Trophoblast cell (in vitro differentiated cells and primary cell): ENCODE measurements at places on chromosomes 16 and 17.

- H3K27me3 ChIP-seq: peaks cover 8% of the 10 kb centered on the region
- H3K4me3 ChIP-seq: no peak overlapping the region
- no peaks in the 10 kb centered on the region for H3K36me3 ChIP-seq
- no peak overlapping the region for H3K27ac ChIP-seq
- no peak for DNase-seq
These were observed 10.7 kb downstream of the EPOP start for GRCh38 chr17:38663964-38664644.

DNA sequence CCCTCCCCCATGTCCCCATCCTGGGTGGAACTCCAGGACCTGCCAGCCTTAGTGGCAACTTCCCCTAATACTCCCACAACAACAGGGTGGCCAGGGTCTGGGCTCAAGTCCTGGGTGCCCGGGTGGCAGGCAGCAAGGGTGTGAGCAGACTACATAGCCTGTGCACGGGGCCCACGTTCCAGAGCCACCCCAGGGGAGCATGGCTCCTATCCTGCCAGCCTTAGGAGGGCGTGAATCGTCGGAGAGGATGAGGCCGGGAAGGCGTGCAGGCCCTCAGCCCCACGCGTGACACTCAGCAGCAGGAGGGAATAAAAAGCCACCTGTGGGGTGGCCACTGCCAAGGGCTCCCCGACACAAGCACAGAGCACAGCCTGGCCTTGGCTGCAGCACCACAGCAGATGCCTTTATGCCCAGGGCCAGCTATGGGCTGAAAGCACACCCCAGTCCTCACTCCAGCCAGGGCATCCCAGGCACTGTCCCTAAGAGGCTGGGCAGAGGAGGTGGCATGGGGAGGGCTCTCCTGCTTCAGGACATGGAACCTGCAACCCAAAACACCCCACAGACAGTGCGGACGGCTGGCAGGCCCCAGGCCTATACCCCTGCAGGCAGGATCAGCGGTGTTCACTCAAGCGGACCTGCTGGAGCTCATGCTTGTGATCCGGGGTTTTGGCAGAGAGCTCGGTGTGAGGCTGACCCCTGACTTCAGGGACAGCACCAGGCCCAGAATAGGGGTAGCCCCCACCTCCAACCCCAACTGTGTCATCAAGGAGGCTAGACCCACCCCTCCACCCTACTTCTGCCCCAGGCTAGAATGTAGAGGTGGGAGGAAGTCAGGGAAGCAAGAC is 2.7 kb downstream of the BCAR1 start:
- H3K36me3 ChIP-seq: peaks cover 29% of the 10 kb centered on the region
- H3K27me3 ChIP-seq: no peaks in the 10 kb centered on the region
- H3K4me1 ChIP-seq: peaks cover 74% of the 10 kb centered on the region
- H3K4me3 ChIP-seq: peak overlapping the region; percentile 16
- no peak for DNase-seq

GRCh38 chr17:1617620-1618174 is 10.9 kb downstream of the SLC43A2 start:
- DNase-seq: peak; percentile 74
- no peak overlapping the region for H3K27ac ChIP-seq
- no peak overlapping the region for H3K4me3 ChIP-seq
- peaks cover 12% of the 10 kb centered on the region for H3K4me1 ChIP-seq

DNA sequence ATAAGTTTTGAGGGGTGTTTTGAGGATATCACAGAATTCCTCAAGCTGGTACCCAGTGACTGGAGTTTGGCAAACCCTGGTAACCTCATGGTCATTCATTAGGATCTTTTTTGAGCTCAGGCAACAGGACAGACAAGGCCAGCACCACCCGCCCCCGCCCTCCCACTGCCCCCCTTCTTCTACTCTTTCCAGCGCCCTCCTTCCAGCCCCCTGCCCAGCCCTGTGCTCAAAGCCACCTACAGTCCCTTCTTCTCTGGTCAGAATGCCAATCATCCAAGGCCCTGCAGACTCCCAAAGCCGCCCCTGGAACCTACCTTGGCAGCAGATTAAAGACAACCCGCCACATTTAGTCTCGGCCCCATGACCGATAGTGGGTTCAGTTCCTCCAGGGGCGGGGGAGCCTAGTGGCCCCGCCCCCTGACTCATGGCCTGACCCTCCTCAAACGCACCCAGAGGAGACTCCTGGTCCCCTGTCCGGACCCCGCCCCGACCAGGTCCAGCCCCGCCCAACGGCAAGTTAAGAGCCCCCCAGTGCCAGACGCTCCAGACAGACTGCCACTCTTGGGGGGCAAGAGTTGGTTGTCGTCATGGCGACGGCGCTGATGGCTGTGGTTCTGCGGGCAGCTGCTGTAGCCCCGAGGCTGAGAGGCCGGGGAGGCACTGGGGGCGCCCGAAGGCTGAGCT is at the start of gene NAGS:
TSS of gene NAGS (plus strand) at position 546 of the 684 bp plus-strand sequence. CDS start at position 588, 42 bp downstream.
- H3K4me3 ChIP-seq: peak within 1 kb of the TSS; percentile 14
- peaks cover 24% of the 10 kb centered on the region for H3K4me1 ChIP-seq
- H3K36me3 ChIP-seq: peaks cover under 1% of the 10 kb centered on the region
- peaks cover 26% of the 10 kb centered on the region for H3K27me3 ChIP-seq
- no peak for DNase-seq

- H3K4me1 ChIP-seq: peaks cover 2% of the 10 kb centered on the region
- DNase-seq: no peak
- no peaks in the 10 kb centered on the region for H3K36me3 ChIP-seq
- H3K4me3 ChIP-seq: no peak overlapping the region
These were observed 15.6 kb downstream of the SNX29 start for GRCh38 chr16:11992008-11992584.

GRCh38 chr17:60769327-60769726 is 91.7 kb downstream of the BCAS3 start:
- H3K27ac ChIP-seq: no peak overlapping the region
- DNase-seq: no peak
- no peaks in the 10 kb centered on the region for H3K4me1 ChIP-seq
- H3K4me3 ChIP-seq: no peak overlapping the region
- H3K36me3 ChIP-seq: peaks cover 2% of the 10 kb centered on the region

- peaks cover 5% of the 10 kb centered on the region for H3K4me1 ChIP-seq
- H3K27me3 ChIP-seq: no peaks in the 10 kb centered on the region
- no peak overlapping the region for H3K4me3 ChIP-seq
- H3K27ac ChIP-seq: no peak overlapping the region
- H3K36me3 ChIP-seq: no peaks in the 10 kb centered on the region
- peak; percentile 68 for DNase-seq
These were observed 927 bp upstream of the ENGASE start for GRCh38 chr17:79073706-79074088.

GRCh38 chr17:4542726-4543191 is 12.4 kb downstream of the MYBBP1A start:
- H3K27me3 ChIP-seq: no peaks in the 10 kb centered on the region
- H3K4me1 ChIP-seq: no peaks in the 10 kb centered on the region
- no peak overlapping the region for H3K27ac ChIP-seq
- DNase-seq: no peak

DNA sequence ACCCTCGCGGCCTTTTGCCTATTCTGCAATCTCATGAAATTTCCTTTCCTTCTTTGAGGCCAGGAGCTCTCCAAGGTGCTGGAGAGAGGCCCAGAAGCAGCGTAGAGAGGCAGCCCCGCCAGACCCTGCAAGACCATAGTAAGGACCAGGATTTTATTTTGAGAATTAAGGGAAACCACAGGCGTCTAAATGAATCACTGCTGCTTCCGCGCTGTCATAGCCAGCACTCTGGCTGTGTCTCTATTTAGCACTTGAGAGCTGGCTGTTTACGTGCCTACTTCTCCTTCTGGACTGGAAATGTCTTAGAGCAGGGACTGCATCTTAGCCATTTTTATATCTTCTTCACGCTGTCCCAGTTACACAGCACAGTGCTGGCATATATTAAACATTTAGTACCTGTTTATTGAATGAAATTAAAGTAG is 37.6 kb upstream of the PIRT start:
- no peak overlapping the region for H3K4me3 ChIP-seq
- H3K27ac ChIP-seq: no peak overlapping the region
- no peaks in the 10 kb centered on the region for H3K27me3 ChIP-seq

DNA sequence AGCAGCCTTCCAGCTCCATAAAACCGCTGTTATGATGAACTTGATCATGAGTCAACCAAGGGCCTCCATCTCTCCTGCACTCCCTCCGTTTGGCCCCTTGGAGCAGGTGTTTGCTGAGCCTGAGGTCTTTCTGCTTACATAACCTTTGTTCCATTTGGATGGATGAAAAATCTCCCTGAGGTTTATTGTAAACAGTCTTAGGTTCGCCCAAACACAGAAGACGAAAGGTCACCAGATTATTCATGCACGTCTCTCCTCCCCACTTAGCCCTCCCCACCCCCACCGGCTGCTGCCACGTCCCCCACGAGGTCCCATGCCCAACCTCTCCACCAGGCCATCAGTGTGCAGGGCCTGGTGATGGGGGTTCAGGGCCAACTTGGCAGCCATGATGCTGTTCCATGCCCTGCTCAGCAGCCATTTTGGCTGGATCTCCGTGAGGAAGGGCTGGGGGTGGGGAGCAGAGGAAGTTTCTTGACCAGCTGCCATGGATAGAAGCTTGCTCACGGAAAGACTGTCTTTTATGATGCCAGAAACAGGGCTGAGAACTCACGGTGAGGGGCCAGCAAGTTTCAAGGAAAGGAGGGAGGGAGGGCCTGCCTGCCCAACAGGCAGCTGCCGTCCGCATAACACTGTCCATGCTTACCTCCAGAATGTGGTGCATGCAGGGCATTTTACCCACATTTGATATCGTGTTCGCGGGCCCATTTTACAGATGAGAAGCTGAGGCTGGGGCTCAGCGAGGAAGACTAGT is 47.8 kb upstream of the FOXF1 start:
- no peaks in the 10 kb centered on the region for H3K4me1 ChIP-seq
- H3K4me3 ChIP-seq: no peak overlapping the region
- H3K36me3 ChIP-seq: no peaks in the 10 kb centered on the region
- no peaks in the 10 kb centered on the region for H3K27me3 ChIP-seq
- H3K27ac ChIP-seq: no peak overlapping the region

- peak; percentile 50 for DNase-seq
- H3K27ac ChIP-seq: no peak overlapping the region
- H3K4me1 ChIP-seq: no peaks in the 10 kb centered on the region
- peaks cover 55% of the 10 kb centered on the region for H3K36me3 ChIP-seq
- no peak overlapping the region for H3K4me3 ChIP-seq
These were observed 21.0 kb downstream of the PDIA2 start for GRCh38 chr16:303760-304505.

- peaks cover 10% of the 10 kb centered on the region for H3K36me3 ChIP-seq
- H3K4me3 ChIP-seq: no peak overlapping the region
- H3K4me1 ChIP-seq: no peaks in the 10 kb centered on the region
- no peaks in the 10 kb centered on the region for H3K27me3 ChIP-seq
These were observed 23.5 kb downstream of the TADA2A start for GRCh38 chr17:37430051-37430627.

GRCh38 chr17:77394540-77395295 is 253.9 kb downstream of the SEC14L1 start:
- no peaks in the 10 kb centered on the region for H3K36me3 ChIP-seq
- no peak for DNase-seq
- no peak overlapping the region for H3K4me3 ChIP-seq
- H3K27ac ChIP-seq: peak overlapping the region; percentile 7

- H3K4me1 ChIP-seq: no peaks in the 10 kb centered on the region
- DNase-seq: no peak
- H3K36me3 ChIP-seq: no peaks in the 10 kb centered on the region
- H3K4me3 ChIP-seq: no peak overlapping the region
These were observed 116.5 kb downstream of the ZNF423 start for GRCh38 chr16:49739381-49739780.

DNA sequence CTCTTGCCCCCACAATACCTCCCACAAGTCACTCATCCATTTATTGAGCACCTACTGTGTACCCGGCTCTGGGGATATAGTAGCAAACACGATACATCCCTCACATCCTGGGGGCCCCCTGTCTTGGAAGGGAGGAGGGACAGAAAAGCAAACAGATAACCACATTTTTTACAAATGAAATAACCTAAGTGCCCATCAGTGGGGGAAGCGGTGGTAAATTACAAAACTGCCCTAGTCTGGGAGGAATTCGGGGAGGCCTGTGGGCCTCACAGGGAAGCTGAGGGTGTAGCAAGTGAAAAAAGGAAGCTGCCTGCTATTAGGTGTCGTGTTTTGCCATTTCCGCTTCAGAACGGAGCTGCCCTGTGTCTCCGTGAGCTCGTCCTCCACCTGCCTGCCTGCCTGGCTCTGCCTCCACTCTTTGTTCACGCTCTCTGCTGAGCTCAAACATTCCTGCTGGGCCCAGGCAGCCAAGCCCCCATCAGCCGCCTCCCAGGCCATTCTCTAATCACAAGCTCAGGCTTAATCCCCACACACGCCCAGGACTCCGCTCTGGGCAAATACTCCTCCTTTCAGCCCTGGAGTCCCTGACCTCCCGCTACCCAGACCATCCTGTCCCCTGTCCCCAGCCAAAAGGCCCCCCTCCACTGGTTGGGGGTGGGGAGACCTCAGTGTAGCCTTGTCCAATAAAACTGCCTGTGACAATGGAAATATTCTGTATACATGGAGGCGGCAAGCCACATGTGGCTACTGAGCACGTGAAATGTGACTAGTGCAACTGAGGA is 10.2 kb upstream of the SEC14L5 start:
- H3K4me1 ChIP-seq: peaks cover 22% of the 10 kb centered on the region
- no peak overlapping the region for H3K4me3 ChIP-seq
- DNase-seq: no peak
- no peaks in the 10 kb centered on the region for H3K27me3 ChIP-seq
- no peak overlapping the region for H3K27ac ChIP-seq

- no peaks in the 10 kb centered on the region for H3K27me3 ChIP-seq
- H3K4me3 ChIP-seq: no peak overlapping the region
- peaks cover 32% of the 10 kb centered on the region for H3K36me3 ChIP-seq
- H3K27ac ChIP-seq: no peak overlapping the region
- no peaks in the 10 kb centered on the region for H3K4me1 ChIP-seq
These were observed 12.5 kb downstream of the CCDC57 start for GRCh38 chr17:82200135-82200534.

- peaks cover 58% of the 10 kb centered on the region for H3K4me1 ChIP-seq
- DNase-seq: no peak
- no peak overlapping the region for H3K4me3 ChIP-seq
- peak overlapping the region; percentile 2 for H3K27ac ChIP-seq
- no peaks in the 10 kb centered on the region for H3K36me3 ChIP-seq
These were observed 72.7 kb downstream of the GNAO1 start for GRCh38 chr16:56263711-56264608.

- H3K36me3 ChIP-seq: no peaks in the 10 kb centered on the region
- no peak overlapping the region for H3K27ac ChIP-seq
These were observed 1.7 kb upstream of the LMF1 start for GRCh38 chr16:972316-973002.

DNA sequence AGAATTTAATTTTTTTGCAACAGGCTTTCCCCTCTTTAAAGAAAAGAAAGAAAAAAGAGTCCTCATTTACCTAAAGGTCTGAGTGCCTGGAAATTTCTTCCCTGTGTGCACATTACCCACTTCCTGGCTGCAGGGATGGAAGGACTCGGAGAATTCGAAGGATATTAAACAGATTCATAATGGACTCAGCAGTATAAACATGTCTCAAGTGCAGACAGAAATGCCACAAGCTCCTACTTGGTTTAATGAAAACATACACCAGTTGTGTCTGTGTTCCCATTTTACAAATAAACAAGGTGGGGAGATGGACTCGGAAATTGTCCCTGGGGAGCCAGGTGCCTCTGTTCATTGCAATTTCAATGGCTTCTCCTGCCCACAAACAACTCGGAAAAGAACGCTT is 47.2 kb downstream of the MEOX1 start:
- no peaks in the 10 kb centered on the region for H3K27me3 ChIP-seq
- peaks cover 2% of the 10 kb centered on the region for H3K4me1 ChIP-seq
- H3K36me3 ChIP-seq: no peaks in the 10 kb centered on the region
- no peak for DNase-seq
- H3K27ac ChIP-seq: no peak overlapping the region
- H3K4me3 ChIP-seq: no peak overlapping the region

- no peak overlapping the region for H3K27ac ChIP-seq
- peak overlapping the region; percentile 39 for H3K4me3 ChIP-seq
- H3K4me1 ChIP-seq: no peaks in the 10 kb centered on the region
- no peaks in the 10 kb centered on the region for H3K27me3 ChIP-seq
- DNase-seq: no peak
- H3K36me3 ChIP-seq: peaks cover 7% of the 10 kb centered on the region
These were observed 146.4 kb upstream of the CHMP6 start for GRCh38 chr17:80845069-80845862.
